ENCODE measurements at places on chromosomes 3 and 15.

- no peak for DNase-seq
Observed at GRCh38 chr3:65558826-65559225, 479.9 kb downstream of the MAGI1 start.

DNA sequence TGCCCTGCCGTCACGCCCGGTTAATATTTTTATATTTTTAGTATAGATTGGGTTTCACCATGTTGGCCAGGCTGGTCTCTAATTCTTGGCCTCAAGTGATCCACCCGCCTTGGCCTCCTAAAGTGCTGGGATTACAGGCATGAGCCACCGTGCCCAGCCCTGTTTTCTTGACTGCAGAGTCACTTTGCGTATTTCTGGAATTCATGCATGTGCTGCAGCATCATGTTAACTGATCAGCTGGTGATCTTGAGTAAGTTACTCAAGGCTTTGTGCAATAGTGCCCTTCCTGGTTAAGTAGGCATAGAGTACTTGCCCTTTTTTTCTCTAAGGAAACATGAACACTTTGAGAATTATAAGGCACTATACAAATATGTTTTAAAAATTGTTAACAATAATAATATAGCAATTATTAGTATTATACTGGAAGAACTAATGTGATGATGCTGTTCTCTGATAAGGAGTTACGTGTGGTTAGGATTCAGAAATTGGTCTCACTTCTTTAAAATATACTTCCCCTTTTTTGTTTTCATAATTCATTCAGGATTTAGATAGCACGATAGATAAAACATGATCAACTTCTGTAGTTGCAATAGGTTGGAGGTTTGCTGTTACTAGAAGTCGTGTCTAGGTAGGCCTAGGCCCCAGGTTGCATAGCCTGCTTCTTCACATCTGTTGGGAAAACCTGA is 33.6 kb downstream of the GPR171 start:
- no peak for DNase-seq

- DNase-seq = no peak
Observed at GRCh38 chr3:136023264-136023978, 57.9 kb downstream of the PPP2R3A start.

- DNase-seq = no peak
Observed at GRCh38 chr15:31255732-31256377, 70.8 kb upstream of the KLF13 start.

- DNase-seq = no peak
Observed at GRCh38 chr3:171979081-171979480, 60.3 kb upstream of the FNDC3B start.

- no peak for DNase-seq
Observed at GRCh38 chr15:47470983-47471382, 246.3 kb upstream of the SEMA6D start.

- DNase-seq = no peak
Observed at GRCh38 chr15:77503240-77503639, 82.6 kb downstream of the HMG20A start.

- DNase-seq = no peak
Observed at GRCh38 chr3:49928481-49929017, 1.1 kb downstream of the MON1A start.

DNA sequence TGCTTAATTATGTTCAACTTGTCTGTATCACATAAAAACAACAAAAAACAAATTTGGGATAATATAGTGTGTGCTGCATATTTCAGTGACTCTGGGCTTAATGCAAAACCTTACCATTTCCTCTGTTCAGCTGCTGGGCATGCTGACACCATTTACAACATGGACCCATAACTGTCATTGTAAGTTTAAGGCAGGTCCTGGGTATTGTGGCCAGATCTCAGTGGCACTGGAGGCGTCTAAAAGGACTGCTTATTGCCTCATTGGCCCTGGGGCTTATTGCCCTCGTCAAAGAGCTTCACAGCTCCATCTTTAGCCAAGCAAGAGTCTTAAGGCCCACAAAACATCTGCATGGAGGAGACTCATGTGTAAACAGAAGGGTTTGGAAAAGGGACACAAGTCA is 390.2 kb downstream of the NR2F2 start:
- DNase-seq = no peak

GRCh38 chr3:36738702-36739101 is 25.7 kb downstream of the DCLK3 start:
- no peak for DNase-seq

- no peak for DNase-seq
Observed at GRCh38 chr3:4687596-4687995, 194.4 kb downstream of the ITPR1 start.

DNA sequence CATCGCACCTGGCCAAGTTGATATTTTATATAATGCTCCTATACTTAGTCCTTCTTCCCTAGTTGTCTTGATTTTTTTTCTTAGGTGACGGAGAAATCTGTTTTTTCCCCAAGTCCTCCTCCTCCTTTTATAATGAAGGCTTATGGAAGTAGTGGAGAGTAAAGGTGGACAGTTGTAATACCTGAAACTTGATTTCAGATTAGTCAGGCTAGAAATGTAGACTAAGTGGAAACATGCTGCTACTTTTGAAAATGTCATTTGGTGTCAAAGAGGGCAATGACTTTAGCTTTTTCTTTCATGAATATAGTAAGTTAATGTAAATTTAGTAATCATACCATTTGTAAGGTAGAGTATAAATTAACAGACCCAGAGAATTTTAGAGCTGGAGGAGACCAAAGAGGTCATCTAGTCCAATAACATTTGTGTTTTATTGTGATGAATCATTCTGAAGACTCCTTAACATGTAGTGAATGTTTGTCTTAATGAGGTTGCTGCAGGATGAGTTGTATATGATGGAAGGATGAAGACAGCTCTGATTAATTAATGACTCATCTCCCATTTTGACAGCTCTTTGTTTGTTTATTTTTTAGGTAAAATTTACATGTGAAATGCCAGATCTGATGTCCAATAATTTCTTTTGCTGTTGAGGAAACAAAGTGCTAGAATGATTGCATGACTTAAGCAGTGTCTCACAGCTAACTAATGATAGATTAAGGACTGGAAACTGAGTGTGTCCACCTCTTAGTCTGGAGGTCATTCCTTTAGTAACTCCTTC is 8.7 kb downstream of the CTDSPL2 start:
- no peak for DNase-seq

- peak; percentile 74 for DNase-seq
Observed at GRCh38 chr15:52678468-52679231, 538 bp downstream of the ATOSA start.

DNA sequence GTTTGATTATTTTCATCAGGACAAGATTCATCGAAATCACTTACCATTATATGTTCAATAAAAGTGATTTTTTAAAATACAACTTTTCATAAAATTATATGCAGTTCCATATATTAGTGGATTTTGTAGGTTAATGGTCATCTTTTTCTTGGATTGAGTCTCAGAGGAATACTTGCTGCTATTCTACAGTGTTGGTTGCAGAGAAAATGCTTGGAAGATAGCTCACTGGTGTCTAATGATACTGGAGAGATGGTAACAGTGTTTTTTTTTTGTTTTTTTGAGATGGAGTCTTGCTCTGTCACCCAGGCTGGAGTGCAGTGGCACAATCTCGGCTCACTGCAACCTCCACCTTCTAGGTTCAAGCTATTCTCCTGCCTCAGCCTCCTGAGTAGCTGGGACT is 143.3 kb downstream of the TCF12 start:
- no peak for DNase-seq

DNA sequence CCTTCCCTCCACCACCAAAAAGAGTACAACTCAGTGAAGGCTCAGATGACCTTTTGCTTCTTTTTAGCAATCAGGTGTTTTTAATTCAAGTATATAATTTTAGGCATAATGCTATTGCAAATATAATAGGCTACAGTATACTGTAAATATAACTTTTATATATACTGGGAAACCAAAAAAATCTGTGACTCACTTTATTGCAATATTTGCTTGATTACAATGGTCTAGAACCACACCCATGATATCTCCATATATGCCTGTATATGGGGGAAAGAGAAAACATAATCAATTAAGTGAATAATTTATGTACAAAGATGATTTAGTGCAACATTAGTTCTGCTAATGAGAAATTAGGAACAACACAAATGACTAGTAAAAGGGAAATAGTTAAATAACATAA is 134.3 kb downstream of the TLE3 start:
- no peak for DNase-seq

- no peak for DNase-seq
Observed at GRCh38 chr3:128407247-128407646, 59.4 kb downstream of the DNAJB8 start.

Measured in upper lobe of left lung (tissue), 6 donors.